Fibroblast of the conjunctiva (primary cell): ENCODE measurements at places on chromosomes 11 and 22.

GRCh38 chr11:64851831-64852351, 7.4 kb upstream of the CDC42BPG start:
- DNase-seq = no peak

- no peak for DNase-seq
These were observed 681.4 kb upstream of the TENM4 start for GRCh38 chr11:80122211-80122610.

- peak; percentile 98 for DNase-seq
These were observed at the start of gene CTNND1 for GRCh38 chr11:57761301-57762234. Gene CTNND1 (plus strand): TSS chr11:57761802. CDS start chr11:57791479, 29,677 bp downstream.

DNA sequence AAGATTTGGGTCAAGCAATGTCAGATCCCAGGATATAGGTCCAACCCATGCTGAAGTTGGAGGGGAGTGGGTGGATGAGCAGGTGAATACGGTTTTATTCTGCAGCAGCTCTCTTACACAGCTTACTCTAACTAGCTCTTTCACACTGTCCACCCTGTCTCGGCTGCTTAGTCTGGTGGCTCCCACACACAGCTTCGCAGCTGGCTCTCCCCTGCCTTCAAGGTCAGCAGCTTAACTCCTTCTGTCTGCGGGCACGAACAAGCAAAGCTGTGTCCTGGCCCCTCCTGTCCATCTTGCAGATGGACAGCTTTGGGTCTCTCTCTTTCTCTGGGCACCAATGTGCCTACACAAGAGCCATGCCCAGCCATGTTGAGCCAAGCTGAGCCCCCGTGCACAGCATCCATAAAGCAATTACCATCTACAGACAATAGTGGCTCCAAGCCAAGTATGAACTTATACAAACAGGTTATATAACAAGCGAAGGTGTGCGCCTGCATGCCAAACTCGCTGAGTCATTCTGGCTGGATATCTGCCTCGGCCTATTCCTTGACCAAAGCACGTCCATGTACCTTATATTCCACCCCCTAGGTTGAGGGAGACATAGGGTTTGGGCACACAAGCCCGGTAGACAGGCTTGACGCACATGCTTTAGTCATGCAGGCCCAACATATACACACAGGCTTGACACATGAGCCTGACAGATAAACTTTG, 1307.8 kb upstream of the RAG2 start:
- no peak for DNase-seq

GRCh38 chr22:25564979-25565677, 653 bp downstream of the GRK3 start:
- no peak for DNase-seq

GRCh38 chr11:66240781-66241136, 27.7 kb upstream of the RAB1B start:
- no peak for DNase-seq

DNA sequence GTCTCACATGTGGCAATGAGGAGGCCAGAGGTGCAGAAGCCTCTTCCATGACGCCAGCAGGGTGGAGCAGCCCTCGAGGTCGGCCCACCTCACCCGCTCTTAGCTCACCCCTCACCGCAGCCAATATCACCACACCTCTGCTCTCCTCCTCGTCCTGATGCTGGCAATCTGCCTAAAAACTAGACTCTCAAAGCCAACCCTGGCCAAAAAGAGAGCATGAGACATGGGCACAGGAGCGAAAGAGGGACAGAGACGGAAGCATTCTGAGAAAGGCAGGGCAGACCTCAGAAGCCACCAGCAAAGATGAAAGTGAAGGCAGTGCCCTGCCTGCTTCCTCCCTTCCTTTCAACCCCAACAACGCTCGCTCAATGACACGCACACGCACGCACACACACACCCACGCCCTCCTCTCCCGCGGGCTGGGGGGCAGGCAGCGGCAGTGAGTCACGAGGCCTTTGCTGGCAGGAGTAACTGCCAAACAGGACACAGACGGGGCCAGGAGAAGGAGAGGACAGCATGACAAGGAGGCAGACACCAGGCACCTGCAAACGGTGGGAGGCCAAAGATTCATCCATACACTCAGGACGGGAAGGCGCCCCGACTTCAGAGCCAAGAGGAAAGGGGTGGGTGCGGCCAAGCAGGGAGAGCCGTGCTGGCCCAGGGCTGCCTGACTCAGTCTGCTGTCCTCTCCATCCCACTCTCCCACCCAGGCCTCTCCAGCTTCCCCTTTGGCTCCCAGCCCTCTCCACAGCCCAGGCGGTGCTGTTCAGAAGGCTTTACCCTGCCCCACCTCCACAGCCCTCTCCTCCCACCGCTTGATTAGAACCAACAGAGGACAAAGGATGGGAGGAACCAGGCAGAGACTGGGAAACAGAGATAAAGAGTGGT, 11.4 kb downstream of the IGSF9B start:
- DNase-seq = no peak

DNA sequence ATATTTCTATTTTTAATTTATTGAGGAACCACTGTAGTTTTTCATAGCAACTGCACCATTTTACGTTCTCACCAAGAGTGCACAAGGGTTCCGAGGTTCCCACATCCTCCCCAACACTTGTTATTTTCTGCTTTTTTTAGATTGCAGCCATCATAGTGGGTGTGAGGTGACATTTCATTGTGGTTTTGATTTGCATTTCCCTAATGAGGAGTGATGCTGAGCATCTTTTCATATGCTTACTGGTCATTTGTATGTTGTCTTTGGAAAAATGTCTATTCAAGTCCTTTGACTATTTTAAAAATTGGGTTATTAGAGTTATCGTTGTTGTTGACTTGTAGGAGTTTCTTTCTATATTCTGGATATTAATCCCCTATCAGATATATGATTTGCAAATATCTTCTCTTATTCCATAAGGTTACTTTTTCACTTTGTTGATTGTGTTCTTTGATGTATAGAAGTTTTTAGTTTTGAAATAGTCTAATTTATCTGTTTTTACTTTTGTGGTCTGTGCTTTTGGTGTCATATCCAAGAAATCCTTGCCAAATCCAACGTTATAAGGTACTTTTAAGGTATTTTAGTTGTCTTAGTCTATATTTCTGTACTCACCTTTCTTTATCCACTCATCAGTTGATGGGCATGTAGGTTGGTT, 9.0 kb downstream of the NEAT1 start:
- no peak for DNase-seq

GRCh38 chr11:62018981-62019664, 51.7 kb upstream of the FTH1 start:
- no peak for DNase-seq

GRCh38 chr11:117396970-117397369, 69.3 kb downstream of the CEP164 start:
- DNase-seq = no peak

- DNase-seq = no peak
These were observed 38.2 kb downstream of the CCDC83 start for GRCh38 chr11:85893395-85893794.

DNA sequence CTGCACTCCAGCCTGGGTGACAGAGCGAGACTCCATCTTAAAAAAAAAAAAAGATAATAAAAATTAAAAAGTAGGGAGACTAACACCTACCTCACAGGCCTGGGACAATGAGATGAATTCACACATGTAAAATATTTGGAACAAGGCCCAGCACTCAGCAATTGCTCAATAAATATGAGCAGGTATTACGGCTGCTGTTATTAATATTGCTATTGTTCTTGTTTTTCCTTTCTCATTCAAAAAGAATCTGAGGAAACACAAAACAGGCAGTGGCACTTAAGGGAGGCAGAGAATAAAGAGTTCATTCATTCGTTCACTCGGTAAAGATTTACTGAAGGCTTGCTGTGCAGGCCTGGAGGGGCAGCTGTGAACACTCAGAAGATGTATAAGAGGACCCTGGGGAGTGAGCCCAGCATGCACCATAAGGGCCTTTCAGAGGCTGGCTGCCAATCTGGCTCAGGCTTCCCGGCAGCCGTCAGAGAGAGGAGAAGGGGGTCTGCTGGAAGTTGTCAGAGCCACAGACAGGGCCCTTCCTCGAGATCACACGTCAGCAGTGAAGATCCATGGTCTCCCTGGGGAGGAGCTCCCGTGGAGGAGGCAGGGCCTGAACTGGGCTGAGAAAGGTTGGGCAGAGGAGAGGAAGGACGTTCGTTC, 51.6 kb upstream of the TCF20 start:
- no peak for DNase-seq

DNA sequence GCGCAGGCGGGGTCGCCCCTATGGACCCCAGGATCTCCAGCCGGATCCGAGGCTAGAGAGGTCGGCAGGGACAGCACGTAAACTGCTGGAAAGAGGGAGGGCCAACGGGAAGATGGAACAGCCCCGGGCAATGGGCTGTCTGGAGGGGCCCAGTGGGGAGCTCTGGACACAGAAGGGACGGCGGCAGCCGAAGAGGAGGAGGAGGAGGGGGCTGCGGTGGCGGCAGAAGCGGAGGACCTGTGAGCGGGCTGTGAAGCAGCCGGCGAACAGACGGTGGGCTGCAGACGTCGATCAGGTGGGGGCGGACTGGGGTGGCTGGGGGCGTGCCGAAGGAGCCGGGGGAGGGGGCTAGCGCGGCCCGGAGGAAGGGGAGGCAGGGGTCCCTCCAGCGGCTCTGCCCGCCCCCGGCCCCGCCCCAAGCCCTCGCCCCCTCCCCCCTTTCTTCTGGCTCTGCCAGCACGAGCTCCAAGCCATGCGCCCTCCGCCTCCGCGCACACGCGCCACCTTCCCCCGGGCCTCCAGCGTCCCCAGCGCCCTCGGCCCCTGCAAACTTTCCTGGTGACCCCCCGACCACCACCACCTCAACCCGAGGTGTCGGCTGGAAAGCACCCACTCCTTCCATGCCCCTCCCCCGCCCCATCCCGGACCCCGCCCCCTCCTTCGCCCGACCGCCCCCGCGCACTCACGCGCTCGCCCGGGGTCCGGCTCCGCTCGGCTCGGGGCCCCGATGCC, 432 bp downstream of the TNKS1BP1 start:
- DNase-seq = no peak

DNA sequence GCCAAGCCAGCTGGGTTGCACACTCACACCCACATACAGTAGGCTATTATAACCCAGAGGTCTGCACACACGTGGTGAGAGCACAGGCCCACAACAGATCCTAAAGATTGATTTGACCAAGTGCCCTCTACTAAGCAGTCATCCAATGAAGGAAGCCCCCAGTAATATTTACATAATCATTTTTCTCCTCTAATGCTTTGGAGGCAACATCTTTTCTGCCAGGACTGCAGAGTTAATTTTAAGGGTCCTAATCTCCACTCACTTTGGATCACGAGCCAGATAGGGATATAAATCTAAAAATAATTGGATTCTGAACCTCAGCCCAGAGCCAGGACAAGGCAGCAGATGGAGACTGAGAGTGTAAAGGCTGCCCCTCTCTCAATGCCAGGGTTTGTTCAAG, 49.1 kb upstream of the MTNR1B start:
- DNase-seq = no peak

- no peak for DNase-seq
These were observed 10.5 kb upstream of the USP28 start for GRCh38 chr11:113885897-113886296.

GRCh38 chr22:29798801-29799200, 31.6 kb downstream of the UQCR10 start:
- DNase-seq = no peak

- DNase-seq = no peak
These were observed 47.1 kb upstream of the MICAL2 start for GRCh38 chr11:12063251-12063650.

DNA sequence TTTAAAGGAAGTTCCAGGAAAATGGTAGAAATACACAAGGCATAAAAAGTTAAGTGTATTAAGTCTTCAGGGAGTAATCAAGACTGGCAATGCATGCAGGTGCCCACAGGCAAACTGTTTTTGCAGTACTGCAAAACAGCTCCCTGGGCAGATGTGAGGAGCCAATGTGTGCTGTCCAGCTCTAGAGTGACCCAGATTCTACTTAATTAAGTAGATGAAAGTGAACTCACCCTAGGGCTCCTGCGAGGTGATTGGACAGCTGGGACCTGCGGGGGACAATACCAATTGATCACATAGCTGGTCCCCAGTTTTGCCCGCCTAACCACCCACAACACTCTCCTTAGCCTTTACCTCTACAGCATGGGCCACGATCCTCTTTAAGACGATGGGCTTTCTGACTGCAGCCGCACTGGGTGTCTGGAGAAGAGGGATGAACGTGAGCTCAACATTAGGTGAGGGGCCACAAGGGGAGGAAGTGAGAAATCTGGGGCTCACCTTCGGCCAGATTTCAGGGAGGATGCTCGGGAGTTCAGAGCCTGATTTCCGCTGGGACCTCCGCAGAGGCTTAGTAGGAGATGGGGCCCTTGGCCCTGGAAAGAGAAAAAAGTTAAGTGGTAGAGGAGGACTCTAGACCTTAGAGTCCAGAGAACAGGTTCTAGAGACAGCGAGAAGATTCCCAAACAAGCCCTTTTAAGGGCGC, 556 bp downstream of the CDCA5 start:
- DNase-seq = no peak

GRCh38 chr22:19852177-19852781, 2.4 kb downstream of the GNB1L start:
- DNase-seq = no peak

DNA sequence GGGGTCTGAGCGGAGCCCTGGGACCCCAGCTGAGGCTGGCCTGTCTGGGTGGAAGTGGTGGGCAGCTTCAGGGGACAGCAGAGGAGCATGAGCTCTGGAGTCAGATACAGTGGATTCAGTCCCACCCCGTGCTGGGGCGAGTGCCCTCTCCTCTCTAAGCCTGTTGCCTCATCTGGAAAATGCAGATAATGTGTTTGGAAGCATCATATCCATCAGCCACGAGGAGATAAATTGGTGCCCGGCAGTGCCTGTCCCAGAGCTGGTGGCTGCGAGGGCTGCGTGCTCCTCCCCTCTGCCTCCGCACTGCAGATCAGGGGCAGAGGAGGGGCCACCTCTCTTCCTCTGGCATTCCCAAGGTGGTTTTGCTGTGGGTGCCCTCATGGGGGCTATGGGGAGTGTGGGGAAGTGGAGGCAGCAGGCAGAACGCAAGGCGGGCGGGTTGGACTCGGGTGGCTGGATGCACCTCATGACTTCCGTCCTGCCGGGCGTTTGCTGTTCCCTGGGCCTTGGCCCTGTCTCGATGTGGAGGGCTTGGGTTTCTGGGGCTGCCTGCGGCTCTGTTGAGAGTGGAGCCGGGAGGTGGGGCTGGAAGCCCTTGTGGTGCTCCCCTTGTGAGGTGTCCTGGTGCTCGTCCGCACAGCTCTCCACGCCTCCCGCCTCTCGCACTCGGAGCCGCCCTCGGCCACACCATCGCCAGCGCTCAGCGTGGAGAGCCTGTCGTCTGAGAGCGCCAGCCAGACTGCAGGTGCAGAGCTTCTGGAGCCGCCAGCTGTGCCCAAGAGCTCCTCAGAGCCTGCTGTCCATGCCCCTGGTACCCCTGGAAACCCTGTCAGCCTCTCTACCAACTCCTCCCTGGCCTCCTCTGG, 20.9 kb downstream of the MICALL1 start:
- DNase-seq = no peak

DNA sequence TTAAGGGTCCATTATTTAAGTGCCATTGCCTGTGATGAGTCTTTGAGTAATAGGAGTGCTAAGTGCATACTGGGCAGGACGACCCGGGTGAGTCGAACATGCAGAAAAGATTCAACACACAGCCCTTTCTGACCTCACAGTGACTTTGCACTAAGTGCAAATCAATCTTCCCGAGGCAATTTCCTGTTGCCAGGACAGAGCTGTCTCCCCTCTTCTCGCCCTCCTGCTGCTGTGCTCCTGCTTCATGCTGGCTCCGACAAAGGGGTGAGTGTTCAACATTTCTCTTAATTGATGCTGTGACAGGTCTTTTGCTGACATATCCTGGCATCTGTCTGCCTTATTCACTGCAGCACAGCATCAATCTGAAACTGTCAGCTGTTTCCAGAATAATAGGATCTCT, 42.0 kb downstream of the MCHR1 start:
- no peak for DNase-seq
